ENCODE measurements at places on chromosomes 5 and 9.

DNA sequence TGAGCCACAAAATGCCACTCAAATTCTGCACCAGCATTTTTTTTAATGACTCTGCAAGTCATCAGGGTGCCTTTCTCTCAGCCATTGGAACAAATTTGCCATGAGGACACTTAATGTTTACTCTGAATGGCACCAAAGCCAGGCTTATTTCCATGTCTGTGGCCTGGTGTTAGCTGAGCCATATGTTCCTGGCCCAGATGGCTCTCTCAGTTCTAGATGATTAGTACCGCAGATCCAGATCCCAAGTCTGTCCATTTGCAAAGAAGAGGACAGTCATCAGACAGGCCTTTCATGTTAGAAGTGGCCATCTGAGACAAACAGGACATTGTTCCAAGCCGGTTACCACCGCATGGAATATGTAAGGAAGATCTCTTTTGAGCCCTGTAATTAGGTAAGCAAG, 70.3 kb downstream of the INSYN2B start:
- no peak for DNase-seq

- DNase-seq = no peak
Measured at GRCh38 chr5:59562756-59563389, 330.7 kb downstream of the PDE4D start.

DNA sequence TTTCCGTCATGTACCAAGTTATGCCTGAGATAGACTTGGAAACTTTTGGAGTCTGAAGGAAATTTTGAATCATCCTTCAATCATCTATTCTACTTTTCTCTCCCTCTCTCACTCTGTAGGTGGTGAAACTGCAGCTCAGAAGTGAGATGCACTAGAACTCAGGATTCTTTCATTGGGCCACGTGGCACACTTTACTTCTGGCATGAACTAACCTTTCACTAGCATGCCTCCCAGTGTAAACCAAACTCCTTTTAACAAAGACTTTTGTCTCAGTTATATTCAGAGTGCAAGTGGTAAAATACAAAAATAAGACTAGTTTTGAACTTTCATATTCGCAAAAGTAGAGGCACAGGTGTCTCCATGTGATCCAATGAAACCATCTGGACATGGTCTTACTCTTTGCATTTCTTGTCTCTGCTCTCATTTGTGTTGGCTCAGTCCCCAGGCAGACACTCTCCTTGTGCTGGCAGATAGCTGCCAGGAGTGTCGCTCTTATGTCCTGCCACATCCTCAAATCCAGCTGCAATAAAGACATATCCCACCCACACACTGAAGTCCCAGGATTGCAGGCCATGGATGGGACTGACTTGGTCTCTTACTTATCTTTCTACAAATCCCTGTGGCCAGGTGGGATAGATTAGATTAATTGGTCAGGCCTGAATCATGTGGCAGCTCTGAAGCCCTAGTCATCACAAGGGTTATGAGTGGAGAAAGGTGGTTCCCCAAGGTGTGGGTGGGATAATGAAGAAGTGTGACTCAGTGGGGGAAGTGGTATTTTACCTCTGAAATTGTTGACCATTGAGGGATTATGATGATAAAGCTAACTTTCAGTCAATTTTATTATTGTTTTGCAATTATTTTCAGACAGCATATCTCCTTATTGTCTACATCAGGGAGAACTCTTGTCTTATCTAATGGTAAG, 267.5 kb downstream of the GABRB2 start:
- no peak for DNase-seq

DNA sequence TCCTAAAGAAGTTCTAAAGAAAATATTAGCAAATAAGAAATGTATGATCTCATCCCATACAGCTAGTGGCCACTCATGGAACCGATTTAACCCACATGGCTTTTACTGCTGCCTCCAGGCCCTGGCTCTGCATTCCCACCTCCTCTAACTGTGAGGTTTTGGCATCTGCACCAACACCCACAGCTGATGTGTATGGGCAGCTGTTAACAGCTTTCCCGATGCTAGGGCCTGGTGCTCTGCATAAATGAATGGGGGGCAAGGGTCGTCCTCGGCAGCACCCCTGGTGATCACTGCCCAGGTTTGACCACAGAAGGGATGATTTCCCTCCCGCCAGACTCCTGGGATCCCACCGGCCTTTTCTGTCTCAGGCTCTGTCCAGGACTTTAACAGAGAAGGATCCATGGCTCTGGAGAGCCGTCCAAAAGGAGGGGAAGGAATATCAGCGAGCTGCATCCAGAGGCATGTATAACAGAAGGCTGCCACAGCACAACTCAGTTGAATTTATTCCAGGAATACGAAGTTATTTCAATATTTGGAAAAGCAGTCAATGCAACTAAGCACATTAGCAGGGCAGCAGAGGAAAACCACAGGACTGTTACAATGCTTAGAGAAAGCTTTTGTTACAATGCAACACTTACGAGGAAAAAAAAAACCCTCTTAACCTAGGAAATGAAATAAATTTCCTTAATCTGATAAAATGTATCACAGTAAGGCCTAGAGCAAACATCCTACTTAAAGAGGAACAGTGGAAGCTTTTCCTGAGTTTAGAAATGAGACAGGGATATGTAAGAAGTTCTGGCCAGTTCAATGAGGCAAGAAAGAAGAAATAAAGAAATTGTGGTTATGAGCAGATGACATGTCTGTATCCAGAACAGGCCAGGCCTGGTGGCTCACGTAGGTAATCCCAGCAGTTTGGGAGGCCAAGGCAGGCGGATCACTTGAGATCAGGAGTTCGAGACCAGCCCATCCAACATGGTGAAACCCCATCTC, 63.1 kb downstream of the NACC2 start:
- DNase-seq = no peak

DNA sequence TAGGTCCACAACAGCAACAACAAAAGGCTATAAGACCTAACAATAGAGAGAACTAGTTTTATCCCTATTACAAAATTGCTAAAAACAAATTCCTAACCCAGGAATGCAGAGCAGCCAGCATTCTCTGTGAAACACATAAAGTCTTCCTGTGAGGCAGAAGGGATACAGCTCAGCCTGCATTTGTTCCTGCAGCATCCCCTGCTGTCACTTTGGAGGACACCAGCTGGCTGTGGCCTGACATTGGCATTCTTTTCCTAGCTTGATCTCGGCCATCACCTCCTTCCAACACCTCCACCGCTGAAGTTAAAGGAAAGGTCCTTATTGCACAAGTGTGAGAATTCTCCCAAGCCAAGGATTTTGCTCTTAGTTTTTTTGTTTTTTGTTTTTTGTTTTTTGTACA, 186.1 kb downstream of the SNCAIP start:
- DNase-seq = no peak

GRCh38 chr5:32572778-32573480, 12.4 kb upstream of the SUB1 start:
- DNase-seq = no peak

- no peak for DNase-seq
Measured at GRCh38 chr5:124713595-124713994, 32.8 kb downstream of the ZNF608 start.

DNA sequence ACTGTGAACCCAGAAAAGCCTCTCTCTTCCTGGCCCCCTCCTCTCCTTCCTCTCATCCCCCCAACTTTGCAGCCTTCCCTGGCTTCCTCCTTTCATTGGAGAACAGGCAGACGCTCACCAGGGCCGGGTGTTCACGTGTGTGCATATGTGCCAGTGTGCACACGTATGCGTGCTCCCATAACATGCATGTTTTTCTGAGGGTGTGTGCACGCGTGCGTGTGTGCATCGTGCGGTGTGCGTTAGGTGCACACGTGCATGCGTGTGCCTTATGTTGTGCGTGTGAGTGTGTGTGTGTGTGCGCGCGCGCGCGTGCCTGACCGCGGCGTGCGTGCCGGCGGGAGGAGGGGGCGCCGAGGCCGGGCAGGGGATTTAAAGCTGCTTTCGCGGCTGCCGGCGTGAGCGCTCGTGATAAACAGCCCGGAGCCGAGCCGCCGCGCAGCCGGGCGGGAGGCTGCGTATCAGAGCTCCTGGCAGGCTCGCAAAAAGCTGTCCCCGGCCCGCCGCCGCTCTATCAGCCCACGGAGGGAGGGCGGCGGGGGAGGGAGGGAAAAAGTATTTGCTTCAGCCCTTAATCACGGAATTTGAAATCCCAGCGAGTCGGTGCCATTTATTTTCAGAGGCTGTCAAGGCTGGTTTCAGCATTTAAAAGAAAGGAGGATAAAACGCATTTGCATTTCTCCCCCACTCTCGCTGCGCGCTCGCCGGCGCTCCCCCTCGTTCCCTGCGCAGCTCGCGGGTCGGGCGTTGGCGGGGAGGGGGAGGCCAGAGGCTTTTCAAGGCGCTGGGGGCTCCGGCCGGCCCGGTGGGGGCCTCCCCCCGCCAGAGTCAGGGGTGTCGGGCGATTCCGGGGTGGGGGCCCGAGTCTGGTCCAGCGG, 183.9 kb downstream of the C9orf50 start:
- no peak for DNase-seq

DNA sequence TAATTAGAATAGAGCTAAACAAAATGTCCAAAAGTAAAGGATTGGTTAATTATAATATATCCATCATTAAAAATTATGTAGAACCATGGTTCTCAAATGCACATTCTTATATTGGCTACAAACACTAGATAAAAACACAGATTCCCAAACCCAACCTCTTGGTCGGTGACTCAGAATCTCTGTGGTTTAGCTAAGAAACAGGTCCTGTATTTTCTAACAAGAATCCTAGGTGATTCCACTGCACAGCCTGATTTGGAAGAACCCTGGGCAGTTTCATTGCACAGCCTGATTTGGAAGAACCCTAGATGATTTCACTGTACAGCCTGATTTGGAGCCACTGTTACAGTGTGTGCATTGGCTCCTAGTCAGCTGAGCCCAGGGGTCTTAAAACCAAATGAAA, 67.9 kb downstream of the KIAA1958 start:
- DNase-seq = no peak

DNA sequence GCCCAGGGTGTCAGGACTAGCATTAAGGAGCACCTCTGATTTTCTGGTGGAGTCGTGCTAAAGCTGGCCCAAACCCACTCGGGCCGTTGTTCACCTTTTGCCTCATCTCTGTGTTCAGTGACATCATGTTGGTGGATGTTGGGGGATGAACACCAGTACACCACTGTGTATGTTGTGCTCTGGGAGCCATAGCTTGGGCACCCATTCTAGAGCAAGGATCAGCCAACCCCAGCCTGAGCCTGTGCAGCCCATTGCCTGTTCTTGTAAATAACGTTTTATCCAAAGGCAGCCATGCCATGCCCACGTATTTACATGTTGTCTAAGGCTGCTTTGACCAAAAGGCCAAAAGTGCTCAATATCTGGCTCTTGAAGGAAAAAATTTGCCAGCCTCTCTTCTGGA, 245.6 kb downstream of the FANCC start:
- DNase-seq = no peak

All from stimulated activated CD4-positive, alpha-beta T cell treated with anti-CD3 and anti-CD28 coated beads, Interleukin-1b, Interleukin-23, amount 100 ng/mL, for 1 hour (primary cell).